ENCODE measurements at places on chromosomes 6 and 20. TPM values are rescaled to one million over a fixed set of nuclear protein-coding genes. Genes with fewer than 3 reads are reported as not detected.

The BACH2 gene
- 17.4 TPM for total RNA-seq

The CD40 gene
- 20.4 TPM for total RNA-seq

The THBS2 gene
- total RNA-seq = 35.4 TPM

- no peak for DNase-seq
These were observed 60.5 kb downstream of the PREX1 start for GRCh38 chr20:48766961-48767960.

DNA sequence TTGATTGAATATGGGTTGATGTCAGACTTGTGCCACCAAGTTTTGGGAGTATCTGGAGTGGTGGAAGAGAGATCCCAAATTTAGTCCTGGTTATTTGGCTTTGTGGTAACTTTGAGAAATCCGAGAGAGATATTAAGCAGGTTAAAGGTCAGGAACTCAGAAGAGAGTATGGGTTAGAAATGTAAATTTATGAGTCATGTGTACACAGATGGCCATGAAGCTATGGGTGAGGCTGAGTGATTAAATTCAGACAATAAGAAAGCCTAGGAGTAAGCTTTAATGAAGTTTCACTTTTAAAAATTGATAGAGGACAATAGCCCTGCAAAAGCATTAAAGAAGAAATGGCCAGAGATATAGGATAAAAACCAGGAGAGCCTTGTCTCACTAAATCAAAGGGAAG lies 14.3 kb downstream of the RIMS1 start:
- DNase-seq = no peak

DNA sequence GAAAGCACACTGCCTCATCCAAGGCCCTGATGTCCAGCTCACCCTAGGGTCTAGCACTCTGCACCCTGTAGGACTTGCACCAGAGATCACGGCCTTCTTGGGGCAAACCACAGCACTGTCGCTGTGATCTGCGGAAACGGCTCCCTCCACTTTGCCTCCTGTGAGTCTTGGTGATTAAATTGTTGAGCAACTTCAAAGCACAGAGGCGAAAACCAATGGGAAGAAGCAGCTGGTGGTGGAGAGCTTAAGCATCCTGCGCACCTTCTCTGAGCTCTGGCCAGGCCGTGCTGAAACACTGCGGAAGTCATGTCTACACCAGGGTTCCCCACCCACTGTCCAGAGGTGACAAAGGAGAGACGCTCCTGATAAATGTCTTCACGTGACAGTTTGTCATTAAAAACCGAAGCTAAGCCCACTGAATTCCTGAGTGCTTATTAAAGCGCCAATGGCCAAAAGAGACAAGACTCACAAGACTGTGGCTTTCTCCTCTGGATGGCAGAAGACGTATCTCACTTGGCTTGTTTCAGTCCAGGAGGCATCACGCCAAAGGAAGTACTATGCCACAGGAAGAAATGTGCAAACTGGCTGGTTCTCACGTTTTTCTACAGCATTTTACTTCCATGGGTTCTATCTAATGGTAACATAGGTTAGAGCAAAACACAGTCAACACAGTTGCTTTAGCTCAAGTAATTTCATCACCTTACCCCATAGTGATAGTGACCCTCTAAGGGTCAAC lies 3.1 kb downstream of the RAMACL start:
- no peak for DNase-seq

DNA sequence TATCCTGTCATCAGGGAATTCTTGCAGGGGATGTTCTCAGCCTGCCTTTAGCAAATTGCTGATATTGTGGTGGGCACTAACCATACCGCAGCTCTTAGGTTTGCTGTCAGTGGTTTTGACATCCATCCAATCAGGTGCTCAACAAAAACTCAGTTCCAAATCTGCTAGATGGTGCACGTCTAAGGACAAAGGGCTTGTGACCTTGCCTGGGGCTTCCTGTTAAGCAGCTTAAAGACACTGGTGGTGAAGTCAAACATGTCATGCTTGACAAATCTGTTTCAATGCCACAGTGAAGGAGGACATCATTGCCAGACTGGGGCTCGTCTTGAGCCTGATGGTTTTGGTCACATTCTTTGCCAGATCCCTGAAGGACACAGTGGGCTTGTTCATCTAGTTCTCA lies 179.8 kb upstream of the NOX3 start:
- no peak for DNase-seq
